ENCODE measurements at places on chromosomes 7 and 10. TPM values are rescaled to one million over a fixed set of nuclear protein-coding genes. Genes with fewer than 3 reads are reported as not detected.

DNA sequence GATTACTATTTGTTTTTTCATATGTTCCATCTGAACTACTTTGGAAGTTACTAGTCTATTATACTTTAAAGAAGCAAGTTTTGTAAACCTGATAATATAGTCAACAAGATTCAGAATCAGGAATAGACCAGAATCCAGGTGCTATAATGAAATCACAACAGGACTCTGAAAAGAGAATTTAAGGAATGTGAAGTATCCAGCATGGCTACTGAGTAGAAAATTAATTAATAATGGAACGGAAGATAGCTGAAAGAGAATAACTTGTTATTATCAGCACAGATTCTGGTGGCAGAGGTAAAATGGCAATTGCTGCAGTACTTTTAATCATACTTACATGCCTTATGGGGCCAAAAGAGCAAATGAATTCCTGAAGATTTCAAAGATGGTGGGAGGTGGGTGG, 43.1 kb upstream of the CHCHD3 start:
- no peak overlapping the region for H3K27ac ChIP-seq
- H3K36me3 ChIP-seq = no peaks in the 10 kb centered on the region

The CLDN3 gene
- 944 TPM for total RNA-seq

DNA sequence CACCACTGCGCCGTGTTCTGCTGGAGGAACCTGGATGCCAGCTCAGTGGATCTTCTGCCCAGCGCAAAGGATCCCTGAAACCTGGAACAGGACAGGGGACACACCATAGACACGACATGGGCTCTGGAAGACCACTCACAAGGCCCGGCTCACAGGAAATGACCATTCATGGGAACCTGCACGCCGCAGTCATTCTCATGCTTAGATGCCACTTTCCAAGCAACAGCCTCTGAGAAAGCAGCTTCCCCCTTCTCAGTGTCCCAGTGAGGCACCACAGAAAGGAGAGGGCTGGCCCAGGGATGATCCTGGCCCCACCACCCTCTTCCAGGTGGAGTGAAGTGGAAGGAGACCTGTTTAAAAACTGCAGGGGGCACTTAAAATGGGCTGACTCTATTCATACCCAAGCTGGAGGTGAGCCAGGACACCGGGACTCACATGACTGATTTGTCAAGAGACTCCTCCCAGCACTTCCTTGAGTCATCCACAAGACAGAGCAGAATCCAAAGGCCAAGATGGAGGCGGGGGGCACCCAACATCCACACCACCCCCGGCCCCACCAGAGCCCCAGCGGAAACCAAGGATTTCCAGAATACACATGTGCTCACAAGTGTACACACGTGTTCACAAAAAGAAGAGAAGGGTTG, 11.2 kb downstream of the CTBP2 start:
- no peak for DNase-seq
- H3K4me3 ChIP-seq = peak overlapping the region; percentile 6
- peak overlapping the region; percentile 99 for H3K27ac ChIP-seq
- no peaks in the 10 kb centered on the region for H3K27me3 ChIP-seq
- peaks cover 98% of the 10 kb centered on the region for H3K4me1 ChIP-seq

GRCh38 chr10:35027567-35027966, 62.6 kb downstream of the CUL2 start:
- no peak for DNase-seq
- peaks cover 80% of the 10 kb centered on the region for H3K36me3 ChIP-seq
- no peak overlapping the region for H3K27ac ChIP-seq
- H3K4me3 ChIP-seq = no peak overlapping the region

DNA sequence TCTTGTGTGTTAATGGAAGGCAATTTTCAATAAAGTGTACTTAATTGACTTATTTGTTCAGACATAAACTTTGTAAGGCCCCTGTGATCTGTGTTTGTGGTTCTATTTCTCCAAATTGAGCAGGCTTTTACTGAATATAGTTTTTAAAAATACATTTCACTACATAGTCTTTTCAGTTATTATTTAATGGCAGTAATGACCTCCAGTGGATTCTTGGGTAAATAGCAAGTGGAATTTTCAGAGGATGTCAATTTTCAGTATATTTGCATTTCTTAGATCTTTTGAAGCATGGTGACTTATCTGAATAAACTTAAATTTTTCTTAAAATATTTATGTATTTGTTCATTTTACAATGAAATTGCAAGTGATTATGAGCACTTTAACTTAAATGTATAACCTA, 203.1 kb upstream of the PCLO start:
- no peaks in the 10 kb centered on the region for H3K36me3 ChIP-seq
- no peaks in the 10 kb centered on the region for H3K27me3 ChIP-seq
- H3K4me3 ChIP-seq = no peak overlapping the region
- H3K4me1 ChIP-seq = no peaks in the 10 kb centered on the region
- no peak for DNase-seq

GRCh38 chr10:89120931-89121763, 86.0 kb downstream of the CH25H start:
- no peaks in the 10 kb centered on the region for H3K27me3 ChIP-seq
- H3K4me1 ChIP-seq = no peaks in the 10 kb centered on the region
- no peak overlapping the region for H3K27ac ChIP-seq
- no peak overlapping the region for H3K4me3 ChIP-seq

DNA sequence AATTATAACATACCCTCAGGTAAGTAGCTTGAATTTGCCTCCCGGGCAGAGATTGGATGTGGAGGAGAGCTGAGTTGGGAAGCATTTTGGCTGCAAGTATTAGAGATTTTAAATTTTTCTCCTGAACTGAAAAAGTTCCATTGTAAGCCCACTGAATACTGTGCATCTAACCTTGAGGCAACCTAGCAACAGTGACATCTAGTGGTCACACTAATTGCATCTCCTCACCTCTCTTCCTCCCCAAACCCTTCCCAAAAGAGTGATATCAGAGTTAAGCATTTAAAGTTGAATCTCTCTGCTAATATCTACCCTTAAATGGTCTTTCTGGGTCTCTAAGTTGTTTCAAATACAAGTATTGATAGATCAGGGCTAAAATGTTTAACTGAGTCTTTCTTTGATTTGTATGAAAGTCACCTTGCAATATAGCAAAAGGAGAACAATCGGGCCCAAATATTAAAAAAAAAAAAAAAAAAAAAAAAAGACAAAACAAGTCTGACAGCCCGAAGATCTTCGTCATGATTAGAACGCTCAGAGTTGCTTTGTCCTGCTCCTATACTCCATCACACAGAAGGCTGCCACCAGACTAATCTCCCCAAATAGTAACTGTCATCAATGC, 40.4 kb upstream of the DLX5 start:
- H3K27me3 ChIP-seq = no peaks in the 10 kb centered on the region
- no peak for DNase-seq
- no peaks in the 10 kb centered on the region for H3K36me3 ChIP-seq
- H3K4me1 ChIP-seq = no peaks in the 10 kb centered on the region
- no peak overlapping the region for H3K4me3 ChIP-seq

GRCh38 chr10:122199070-122199469, 72.0 kb upstream of the BTBD16 start:
- no peaks in the 10 kb centered on the region for H3K4me1 ChIP-seq
- no peaks in the 10 kb centered on the region for H3K27me3 ChIP-seq
- no peak overlapping the region for H3K4me3 ChIP-seq
- no peak for DNase-seq
- peaks cover 29% of the 10 kb centered on the region for H3K36me3 ChIP-seq

The OR2A7 gene
- not detected for total RNA-seq

DNA sequence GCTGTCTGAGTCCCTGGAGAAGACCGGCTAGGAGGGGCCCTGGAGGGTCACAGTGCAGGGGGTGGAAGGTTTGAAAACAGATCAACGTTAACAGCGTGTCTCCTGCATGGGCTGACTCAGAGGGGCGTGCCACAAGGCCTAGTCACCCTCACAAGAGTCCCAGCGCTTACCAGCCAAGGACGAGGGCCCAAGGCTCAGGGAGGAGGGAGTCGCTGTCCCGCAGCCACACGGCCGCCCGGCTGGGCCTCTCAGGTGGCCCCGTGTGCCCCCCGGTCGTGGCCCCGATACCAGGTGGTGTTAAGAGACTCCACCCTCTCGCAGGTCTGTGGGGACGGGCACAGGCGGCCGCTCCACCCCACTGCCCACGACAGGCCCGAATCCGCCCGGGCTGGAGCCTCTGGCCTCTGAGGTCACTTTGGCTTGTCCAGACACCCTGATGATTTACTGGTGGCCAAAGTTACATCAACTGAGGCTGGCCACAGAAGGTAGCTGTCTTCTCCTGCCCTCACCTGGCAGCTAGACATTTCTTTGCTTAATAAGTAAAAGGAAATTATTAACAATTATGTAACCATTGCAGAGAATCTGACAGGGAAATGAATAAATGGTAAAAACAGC, 34.0 kb downstream of the FAM20C start:
- no peak for DNase-seq
- H3K36me3 ChIP-seq = peaks cover 6% of the 10 kb centered on the region
- no peak overlapping the region for H3K4me3 ChIP-seq
- H3K27ac ChIP-seq = peak overlapping the region; percentile 3
- no peaks in the 10 kb centered on the region for H3K4me1 ChIP-seq

GRCh38 chr7:26319636-26320035, 28.0 kb downstream of the SNX10 start:
- H3K36me3 ChIP-seq = no peaks in the 10 kb centered on the region
- H3K4me3 ChIP-seq = no peak overlapping the region
- H3K27ac ChIP-seq = no peak overlapping the region
- H3K4me1 ChIP-seq = no peaks in the 10 kb centered on the region
- no peak for DNase-seq

The GFRA1 gene
- total RNA-seq = 20.1 TPM

DNA sequence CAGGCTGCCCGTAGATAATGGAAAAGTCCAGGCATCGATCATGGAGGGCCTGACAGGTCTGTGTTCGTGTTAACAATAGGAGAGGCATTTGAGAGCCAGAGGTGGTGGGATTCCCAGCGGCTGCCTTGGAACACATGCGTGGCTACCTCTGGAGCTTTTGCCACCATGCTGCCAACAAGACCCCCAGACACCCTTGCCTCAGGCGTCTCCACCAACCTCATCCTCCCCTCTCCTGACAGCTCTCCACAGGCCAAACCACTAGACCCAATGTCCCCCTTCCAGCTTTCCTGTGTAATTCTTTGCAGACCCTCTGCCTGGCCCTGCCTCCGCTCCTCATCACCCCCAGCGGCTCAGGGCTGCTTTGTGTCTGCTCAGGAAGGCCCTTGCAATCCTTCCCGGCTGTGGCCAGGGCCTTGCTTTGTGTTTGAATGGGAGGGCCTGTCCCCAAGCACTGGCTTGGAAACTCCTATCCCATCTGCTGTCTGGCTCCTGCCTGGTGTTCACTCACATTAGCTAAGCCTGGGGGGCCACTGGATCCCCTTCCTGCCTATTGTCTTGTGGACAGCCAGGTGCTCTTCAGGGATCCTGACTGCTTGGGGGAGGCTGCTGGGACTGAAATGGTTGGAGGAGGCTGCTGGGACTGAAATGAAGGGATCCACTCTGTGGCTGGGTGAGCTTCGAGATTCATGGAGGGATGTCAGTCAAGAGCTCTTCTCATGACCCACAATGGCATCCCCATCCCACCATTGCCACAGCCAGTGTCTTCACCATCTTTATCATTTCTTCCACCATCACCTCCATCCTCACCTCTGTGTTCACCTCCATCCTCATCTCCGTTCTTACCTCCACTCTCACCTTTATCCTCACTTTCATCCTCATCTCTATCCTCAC, 60.8 kb upstream of the ELN start:
- H3K27ac ChIP-seq = no peak overlapping the region
- no peaks in the 10 kb centered on the region for H3K4me1 ChIP-seq
- no peak for DNase-seq
- no peak overlapping the region for H3K4me3 ChIP-seq
- H3K36me3 ChIP-seq = no peaks in the 10 kb centered on the region

The SFMBT2 gene
- total RNA-seq = 26.4 TPM

GRCh38 chr10:44198096-44198779, 186.7 kb downstream of the CXCL12 start:
- H3K4me1 ChIP-seq = peaks cover 13% of the 10 kb centered on the region
- H3K36me3 ChIP-seq = no peaks in the 10 kb centered on the region
- H3K27me3 ChIP-seq = no peaks in the 10 kb centered on the region
- H3K27ac ChIP-seq = peak overlapping the region; percentile 35

GRCh38 chr10:44427037-44427436, 42.1 kb upstream of the CXCL12 start:
- H3K4me1 ChIP-seq = no peaks in the 10 kb centered on the region
- H3K4me3 ChIP-seq = no peak overlapping the region
- H3K36me3 ChIP-seq = no peaks in the 10 kb centered on the region
- no peak for DNase-seq
- H3K27ac ChIP-seq = no peak overlapping the region
- no peaks in the 10 kb centered on the region for H3K27me3 ChIP-seq

DNA sequence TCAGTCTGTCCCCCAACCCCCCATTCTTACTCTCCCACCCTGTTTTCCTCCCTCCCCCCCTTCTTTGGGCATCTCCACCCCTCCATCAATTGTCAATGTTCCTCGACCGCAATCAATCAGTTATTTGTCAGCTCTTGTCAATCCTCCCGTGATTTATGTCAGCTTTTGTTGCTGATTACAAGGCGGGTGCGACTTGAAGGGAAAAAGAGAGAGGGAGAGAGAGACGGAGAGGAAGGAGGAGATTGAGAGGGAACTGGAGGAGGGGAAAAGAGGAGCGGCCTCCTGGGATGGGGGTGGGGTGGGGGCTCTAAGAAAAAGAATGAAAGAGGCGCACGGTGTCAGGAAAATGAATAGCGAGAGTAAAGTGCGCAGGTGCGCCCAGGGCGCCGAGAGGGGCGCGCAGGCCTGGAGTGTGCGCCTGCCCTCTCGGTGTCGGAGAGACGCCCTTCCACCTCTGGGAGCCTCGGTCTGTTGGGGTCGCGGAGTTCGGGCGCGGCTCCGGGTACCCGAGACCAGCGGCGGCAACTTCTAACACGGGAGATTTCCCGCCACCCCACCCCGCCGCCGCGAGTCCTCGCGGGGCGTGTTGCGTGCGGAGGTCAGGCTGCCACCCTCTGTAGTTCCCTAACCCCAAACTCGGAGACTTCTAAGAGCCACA, 1.1 kb upstream of the ZNF503 start:
- no peak for DNase-seq
- peaks cover 32% of the 10 kb centered on the region for H3K4me1 ChIP-seq
- H3K27me3 ChIP-seq = no peaks in the 10 kb centered on the region
- no peaks in the 10 kb centered on the region for H3K36me3 ChIP-seq
- peak overlapping the region; percentile 67 for H3K4me3 ChIP-seq

The HPSE2 gene
- 3.0 TPM for total RNA-seq

DNA sequence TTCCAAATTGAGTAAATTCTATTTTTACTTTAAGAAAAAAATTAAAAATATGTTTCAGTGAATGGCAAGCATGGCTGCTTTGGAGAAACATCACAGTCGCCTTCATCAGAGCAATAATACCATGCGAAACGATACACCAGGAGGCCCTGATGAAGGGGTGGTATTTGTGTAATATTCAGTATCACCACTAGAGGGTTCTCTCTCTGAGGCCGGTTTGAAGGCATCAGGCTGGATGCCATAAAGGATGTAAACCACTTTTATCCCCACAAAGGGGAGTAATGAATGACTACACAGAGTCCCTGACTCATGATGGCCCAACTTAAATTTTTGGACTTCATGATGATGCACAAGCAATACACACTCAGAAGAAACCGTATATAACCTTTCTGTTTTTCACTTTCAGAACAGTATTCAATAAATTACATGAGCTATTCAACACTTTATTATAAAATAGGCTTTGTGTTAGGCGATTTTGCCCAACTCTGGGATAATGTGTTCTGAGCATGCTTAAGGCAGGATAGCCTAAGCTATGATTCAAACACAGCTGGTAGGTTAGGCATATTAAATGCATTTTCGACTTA, 95.5 kb downstream of the PPP1R17 start:
- no peak overlapping the region for H3K27ac ChIP-seq
- H3K4me1 ChIP-seq = no peaks in the 10 kb centered on the region
- H3K36me3 ChIP-seq = no peaks in the 10 kb centered on the region
- H3K27me3 ChIP-seq = no peaks in the 10 kb centered on the region
- H3K4me3 ChIP-seq = no peak overlapping the region
